Neural cell (in vitro differentiated cells): ENCODE measurements at places on chromosomes 5 and 9. TPM values are rescaled to one million over a fixed set of nuclear protein-coding genes. Genes with fewer than 3 reads are reported as not detected.

EDIL3 gene
- polyA plus RNA-seq: 6.1 and 7.4 TPM in 2 replicates

TNFSF15 gene
- polyA plus RNA-seq: not detected in 2 replicates

SCGB3A2 gene
- not detected in 2 replicates for polyA plus RNA-seq

LCN1 gene
- not detected in 2 replicates for polyA plus RNA-seq

LCNL1 gene
- polyA plus RNA-seq: 0.76 TPM in 1 of 2 replicates, not detected in the other

SH2D3C gene
- 14.5 and 19.4 TPM in 2 replicates for polyA plus RNA-seq

OMD gene
- polyA plus RNA-seq: not detected in 2 replicates

KIF27 gene
- polyA plus RNA-seq: 7.1 and 8.8 TPM in 2 replicates

PCA3 gene
- polyA plus RNA-seq: 0.16 TPM in 1 of 2 replicates, not detected in the other

C1QTNF2 gene
- polyA plus RNA-seq: 0.09 TPM in 1 of 2 replicates, not detected in the other

BRD3OS gene
- 49.5 and 55.7 TPM in 2 replicates for polyA plus RNA-seq

GMCL2 gene
- polyA plus RNA-seq: not detected in 2 replicates

SPARC gene
- polyA plus RNA-seq: 15.3 and 17.7 TPM in 2 replicates

UGT3A1 gene
- polyA plus RNA-seq: not detected in 2 replicates

GZMA gene
- not detected in 2 replicates for polyA plus RNA-seq

ZBTB43 gene
- 12.1 and 12.3 TPM in 2 replicates for polyA plus RNA-seq

CDKN2A gene
- polyA plus RNA-seq: not detected in 2 replicates

ARRDC1 gene
- 53.4 and 55.1 TPM in 2 replicates for polyA plus RNA-seq

IFNA13 gene
- polyA plus RNA-seq: not detected in 2 replicates
